ENCODE measurements at places on chromosomes 7 and 10. TPM values are rescaled to one million over a fixed set of nuclear protein-coding genes. Genes with fewer than 3 reads are reported as not detected.

PAPOLB gene
- not detected for total RNA-seq

AHR gene
- 493 TPM for total RNA-seq

DNA sequence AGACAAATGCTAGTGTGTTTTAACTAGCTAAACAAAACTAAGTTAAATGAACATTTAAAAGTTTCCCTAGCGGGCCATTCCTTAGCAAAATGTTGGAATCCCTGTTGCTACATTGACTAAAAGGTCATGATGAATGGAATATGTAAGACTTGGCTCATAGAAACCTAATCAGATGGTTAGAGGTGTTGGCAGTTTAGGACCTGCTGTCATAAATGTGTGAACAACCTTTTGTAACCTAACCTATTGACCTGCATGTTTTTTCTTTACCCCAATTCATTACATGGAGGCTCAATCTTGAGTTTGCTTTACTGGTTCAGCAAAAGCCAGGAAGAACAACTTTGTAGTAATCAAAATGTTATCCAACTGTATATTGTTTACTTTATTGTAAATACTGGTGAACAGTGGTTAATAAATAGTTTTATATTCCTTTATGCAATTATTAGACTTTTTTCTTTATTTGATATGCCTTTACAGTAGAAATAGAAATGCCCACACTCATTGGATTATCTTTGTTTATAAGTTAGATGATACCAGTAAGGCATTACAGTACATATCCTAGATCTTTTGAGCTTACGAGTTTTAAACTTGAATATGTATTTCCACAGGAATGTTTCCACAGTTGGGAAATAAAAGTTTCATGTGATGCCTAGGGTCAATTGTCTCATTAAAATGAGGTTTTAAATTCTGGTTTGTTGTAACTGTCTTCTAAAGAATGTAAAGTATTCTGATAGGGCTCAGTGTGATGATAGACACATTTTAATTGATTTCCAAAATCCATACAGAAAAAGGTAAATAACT is 11.6 kb downstream of the CBX3 start:
- DNase-seq, result no peak

MYO1G gene
- 0.09 TPM for total RNA-seq

FERD3L gene
- not detected for total RNA-seq

DNA sequence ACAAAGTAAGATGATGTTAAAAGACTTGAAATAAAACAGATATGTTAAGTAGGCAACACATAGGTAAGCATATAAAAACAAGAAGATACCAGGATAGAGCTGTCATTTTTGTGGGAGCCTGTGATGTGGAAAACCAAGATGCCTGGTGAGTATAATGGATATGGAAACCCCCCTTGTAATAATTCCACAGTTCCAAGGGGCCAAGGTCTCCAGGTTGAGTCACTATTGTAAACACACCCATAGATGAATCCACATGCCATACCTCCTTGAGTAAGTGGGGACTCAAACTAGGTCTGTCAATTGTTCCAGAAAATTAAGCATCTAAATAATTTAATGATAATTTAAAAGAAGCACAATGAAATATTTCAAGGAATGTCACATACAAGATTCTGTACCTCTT is 15.9 kb downstream of the CAV1 start:
- no peak for DNase-seq

- DNase-seq, result no peak
Observed at GRCh38 chr7:98956937-98957336, 78.6 kb downstream of the TRRAP start.

DNA sequence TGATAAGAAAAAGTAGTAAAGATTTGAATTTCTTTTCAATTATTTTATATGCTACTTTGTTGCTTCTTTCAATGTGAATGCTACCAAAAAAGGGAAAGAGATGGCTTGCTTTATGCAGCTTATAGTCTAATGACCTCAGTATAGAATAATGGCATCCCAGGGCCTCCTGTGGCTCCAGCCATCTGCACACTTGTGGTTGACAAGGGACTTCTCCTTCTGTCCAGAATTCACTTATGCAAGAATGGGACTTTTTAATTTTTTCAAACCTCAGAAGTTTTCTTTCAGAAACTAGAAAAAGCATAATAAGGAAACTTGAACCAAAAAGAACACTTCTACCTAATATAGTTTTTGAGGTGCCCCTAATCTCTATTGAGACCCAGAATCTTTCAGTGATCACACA is 310.9 kb downstream of the CTNNA3 start:
- no peak for DNase-seq

PLCE1 gene
- 4.2 TPM for total RNA-seq

DNA sequence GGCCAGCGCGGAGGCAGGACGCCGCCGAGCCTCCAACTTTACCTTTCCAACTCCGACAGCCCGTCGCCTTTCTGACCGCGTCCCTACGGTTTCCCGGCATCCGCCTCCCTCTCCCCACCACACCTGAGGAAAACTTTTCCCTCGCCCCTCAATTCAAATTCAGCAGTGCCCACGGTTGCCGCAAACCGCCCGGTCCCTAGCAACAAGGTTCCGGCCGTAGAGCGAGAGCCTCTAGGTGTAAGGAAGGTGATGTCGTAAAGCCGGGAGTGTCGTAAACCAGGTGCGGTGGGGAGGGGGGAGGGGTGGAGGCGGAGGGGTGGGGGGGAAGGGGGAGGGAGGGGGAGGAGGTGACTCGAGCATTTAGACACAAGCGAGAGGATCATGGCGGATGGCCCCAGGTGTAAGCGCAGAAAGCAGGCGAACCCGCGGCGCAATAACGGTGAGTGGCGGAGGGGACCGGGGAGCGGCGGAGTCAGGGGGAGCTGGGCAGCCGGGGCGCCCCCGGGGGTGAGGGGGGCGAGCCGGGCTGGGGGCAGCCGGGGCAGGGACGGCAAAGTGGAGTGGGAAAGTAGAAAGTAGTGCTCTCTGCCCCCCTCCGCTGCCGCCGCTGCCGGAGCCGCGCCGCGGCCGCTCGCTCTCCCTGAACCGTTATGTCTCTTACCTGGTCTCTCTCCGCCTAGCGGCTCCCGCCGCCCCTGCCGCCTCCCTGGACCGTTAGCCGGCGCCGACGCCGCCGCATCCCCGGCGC is at the start of gene ZEB1:
Gene ZEB1, plus strand, starts transcription at position 363 of the 748 bp plus-strand sequence. Its CDS starts 19 bp downstream, at position 382.
- peak; percentile 96 for DNase-seq

- no peak for DNase-seq
Observed at GRCh38 chr7:103387242-103387641, 39.8 kb downstream of the PSMC2 start.

DNA sequence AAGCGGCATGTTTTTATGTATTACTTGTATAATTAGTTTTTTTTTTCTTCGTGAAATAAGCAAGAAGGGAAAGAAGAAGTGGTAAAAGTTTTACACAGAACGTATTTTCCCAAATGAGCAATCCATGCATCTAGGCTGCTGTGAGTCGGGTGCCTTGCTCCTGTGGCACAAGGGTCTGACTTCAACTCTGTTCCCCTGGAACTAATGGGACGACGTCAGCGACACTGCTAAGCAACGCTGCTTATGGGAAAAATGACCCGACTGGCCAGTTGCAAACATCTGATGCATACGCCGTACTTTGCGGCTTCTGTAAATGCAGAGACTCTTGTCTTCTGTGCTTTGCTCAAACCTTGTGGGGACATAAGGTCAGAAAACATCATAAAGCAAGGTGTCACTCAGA is 66.3 kb downstream of the MPP7 start:
- no peak for DNase-seq

DNA sequence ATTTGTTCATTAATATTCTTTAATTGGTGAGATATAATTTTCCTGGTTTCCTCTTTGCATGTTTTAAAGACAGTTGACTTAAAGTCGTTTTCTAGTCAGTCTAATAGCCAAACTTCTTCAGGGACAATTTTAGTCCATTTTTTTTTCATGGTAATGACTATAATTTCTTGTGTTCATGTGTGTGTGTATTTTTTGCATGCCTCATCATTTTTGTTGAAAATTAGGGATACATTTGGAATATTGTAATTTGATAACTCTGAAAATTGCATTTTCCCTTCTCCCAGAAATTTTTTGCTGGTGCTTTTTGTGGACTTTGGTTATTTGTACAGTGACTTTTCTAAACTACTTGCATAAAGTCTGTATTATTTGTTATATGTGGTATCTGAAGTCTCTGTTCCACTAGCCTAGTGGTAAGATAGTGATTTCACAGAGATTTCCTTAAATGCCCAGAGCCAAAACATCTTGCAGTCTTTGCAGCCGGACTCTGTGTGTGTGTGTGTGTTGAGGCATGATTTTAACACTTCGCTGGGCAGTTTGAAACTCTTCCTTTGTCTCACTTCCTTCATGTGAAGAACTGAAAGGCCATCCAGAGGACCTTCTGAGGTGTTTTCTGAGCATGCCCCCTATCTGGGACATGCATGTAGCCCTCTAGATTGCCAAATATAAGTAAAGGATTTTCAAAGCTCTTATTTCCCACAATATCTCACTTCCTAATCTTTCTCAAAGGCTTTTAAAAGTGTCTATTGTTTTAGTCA is 40.9 kb upstream of the ZNF365 start:
- DNase-seq, result no peak

- no peak for DNase-seq
Observed at GRCh38 chr10:120103738-120104560, 211.4 kb downstream of the SEC23IP start.

DNA sequence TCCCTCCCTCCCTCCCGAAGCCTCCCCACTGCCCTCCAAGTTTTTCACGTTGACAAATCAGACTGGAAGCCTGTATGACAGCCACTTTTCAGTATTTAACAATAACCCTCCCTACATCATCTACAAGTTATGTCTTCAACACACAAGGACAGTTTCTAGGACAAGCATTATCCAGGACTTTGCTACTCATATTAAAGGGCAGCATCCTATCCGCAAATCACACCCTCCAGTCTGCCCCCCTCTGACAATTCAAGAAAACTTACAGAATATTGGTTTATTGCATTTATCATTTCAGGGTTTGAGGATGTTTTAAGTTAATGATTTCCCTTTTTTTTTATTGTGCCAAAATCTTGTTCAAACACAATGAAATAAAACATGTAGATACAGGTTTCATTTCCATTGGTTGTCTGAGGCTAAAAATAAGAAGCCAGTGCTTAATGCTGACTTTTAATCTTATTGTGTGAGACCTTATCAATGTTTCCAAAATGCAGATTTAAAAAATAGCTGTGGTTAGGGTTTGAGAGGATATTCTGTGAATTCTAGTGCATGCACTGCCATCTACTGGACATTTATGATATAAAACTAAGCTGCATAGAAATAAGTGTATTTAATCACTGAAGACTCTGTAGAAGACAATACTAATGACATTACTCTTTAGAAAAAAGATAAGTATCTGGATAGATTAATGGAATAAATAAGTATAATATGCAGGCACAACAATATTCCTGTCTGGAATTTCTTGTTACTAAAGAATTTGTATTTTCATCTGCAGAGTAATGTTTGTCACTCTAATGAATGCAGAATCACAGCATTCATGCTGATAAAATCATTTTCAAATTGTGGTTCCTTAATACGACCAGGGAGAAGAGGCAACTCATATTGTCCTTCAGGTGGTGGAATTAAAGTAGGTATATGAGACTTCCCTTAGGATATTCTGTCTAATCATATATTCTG is 64.1 kb downstream of the CAV1 start:
- DNase-seq, result peak; percentile 91

- DNase-seq, result peak; percentile 85
Observed at GRCh38 chr10:126387931-126388911, at the start of gene ADAM12. Gene ADAM12 (minus strand): TSS chr10:126388477. CDS start chr10:126388145, 332 bp downstream.

GRCh38 chr7:158295966-158296797 is 291.4 kb downstream of the PTPRN2 start:
- no peak for DNase-seq

GNAT3 gene
- total RNA-seq, result not detected

GRCh38 chr7:158001621-158002320 is 585.9 kb downstream of the PTPRN2 start:
- no peak for DNase-seq

CYP2E1 gene
- total RNA-seq, result 0.82 TPM

DNA sequence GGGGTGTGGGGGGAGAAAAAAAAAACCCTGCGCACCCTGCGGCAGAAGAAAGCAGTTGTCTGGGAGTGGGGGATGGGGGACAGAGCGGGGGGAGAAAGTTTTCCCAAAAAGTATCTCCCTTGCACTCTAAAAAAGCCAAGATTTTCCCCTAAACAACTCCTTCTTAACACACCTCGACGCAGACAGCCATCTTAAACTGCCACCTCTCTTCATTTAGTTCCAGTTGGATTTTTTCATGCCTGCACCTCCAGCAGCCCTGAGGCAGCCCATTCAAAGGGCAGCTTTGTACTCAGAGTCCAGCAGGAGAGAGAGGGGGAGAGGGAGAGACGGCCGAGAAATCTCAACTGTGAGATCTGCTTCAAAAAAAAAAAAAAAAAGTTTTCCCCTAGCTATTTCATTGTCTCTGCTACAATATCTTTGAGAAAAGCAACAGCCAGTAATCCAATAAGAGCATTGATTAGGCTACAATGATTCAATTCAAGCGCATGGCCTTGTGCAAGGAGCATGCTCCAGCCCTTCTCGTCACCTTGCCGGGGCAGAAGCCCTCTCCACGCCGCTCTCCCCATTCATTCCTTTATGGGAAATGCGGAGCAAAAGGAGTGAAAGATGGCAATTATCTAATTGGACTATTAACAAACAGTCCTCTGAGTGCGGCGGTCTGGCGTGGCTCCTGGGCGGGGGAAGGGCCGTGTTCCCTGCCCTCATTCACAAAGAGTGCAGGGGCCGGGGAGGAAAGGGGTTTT is 939 bp upstream of the VAX1 start:
- no peak for DNase-seq

DNA sequence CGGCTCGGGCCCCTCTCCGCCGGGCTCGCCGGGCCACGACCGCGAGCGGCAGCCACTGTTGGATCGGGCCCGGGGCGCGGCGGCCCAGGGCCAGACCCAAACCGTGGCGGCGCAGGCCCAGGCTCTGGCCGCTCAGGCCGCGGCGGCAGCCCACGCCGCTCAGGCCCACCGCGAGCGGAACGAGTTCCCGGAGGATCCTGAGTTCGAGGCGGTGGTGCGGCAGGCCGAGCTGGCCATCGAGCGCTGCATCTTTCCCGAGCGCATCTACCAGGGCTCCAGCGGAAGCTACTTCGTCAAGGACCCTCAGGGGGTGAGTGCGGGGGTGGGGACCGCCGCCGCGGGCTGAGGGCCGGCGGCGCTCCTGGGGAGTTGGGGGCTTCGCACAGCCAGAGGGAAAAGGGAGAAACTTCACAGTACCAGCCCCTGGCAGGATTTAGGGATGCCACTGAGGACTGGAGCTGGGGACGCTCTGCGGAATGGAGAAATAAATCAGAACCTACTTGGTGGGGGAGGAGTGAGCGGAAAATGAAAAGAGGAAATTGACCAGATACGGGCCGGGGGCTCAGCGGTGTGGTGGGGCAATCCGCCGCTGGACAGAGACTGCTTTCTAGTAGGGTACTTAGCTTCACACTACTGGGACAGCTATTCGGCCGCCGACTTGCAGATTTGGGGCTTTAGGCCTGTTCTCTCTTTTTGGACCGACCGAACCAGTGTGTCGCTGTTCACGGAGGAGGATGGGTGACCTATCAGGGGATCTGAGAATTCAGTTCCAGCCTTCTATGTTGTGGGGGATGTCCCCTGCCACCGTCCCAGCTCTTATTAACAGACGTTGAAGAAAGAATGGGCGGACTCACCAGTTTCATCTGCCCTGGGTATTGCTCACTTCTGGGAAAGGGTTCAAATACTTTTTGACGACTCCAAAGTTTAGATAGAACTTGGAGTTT is 669 bp downstream of the PI4K2A start:
- peak; percentile 80 for DNase-seq

- peak; percentile 73 for DNase-seq
Observed at GRCh38 chr7:66055321-66055956, 20.2 kb upstream of the ASL start.
